Stromal cell of bone marrow (primary cell): ENCODE measurements at places on chromosomes 7 and 10.

GRCh38 chr7:140738280-140738679 is 41.8 kb downstream of the NDUFB2 start:
- DNase-seq = no peak

DNA sequence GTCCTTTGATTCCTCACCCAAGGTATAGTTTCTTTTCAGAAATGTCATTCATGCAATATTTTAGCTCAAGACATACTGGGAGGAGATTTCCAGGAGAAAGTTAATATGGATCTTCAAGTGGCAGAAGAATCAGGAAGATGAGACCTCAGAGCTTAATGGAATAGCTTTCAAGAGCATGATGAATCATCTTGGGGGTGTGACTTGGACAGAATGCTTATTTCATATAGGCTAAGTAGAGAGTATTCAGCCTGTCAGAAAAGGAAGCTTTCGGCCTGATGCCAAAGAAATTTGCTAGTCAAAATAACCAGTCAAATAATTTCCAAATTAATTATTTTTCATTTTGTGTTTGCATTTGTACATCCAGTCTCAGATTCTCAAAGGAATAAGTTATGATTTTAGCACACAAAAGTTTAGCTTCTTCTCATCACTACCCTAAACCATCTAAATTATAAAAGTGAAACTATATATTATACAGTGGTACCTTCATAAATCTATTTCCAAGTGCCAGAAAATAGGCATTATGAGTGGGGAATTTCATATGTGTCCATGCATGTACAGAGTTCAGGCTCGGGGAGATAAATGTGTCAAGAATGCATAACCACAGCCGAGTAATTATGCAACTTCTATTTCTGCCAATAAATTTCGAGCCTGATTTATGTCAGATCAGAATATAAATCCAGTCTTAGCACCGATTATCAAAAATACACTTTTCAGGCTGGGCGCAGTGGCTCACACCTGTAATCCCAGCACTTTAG is 27.3 kb upstream of the CALD1 start:
- DNase-seq = peak; percentile 38

DNA sequence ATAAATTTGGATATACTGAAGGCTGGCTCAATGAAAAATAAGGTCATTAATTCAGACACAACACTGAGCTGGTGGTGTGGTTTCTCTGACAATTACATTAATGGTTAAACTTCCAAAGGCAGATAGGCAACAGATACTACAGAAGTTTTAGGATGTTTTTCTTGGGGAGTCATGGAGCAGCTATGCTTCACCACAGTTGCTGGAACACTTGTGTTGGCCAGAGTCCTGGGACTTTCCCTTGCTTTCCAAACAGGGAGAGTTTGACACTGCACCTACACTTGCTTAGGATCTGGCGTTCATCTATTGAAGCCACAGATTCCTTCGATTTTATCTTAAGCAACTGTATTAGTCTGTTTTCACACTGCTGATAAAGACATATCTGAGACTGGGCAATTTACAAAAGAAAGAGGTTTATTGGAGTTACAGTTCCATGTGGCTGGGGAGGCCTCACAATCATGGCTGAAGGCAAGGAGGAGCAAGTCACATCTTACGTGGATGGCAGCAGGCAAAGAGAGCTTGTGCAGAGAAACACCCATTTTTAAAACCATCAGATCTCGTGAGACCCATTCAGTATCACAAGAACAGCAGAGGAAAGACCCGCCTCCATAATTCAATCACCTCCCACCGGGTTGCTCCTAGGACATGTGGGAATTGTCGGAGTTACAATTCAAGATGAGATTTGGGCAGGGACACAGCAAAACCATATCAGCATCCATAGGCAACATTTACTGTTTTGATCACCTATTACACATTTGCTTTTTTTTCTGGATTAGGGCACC is 27.8 kb upstream of the TMEM178B start:
- DNase-seq = peak; percentile 34

DNA sequence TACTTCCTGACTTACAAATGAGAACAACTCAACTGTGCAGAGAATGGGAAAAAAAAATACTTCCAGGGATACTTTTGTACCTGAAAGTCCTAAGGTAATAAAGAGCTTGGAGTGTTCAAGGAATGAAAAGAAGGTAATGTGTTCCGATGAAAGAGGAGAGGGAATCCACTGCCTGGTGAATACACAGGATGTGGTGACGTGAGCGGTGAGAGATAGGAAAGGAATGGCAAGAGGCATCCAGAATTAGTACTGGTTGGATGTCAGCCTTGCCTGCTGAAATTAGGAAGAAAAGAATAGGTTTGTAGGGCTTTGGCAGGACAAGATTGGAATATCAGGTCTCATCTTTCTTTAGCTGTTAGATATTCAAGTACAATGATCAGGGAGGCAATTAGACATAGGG is 347.7 kb downstream of the POM121L12 start:
- DNase-seq = no peak

DNA sequence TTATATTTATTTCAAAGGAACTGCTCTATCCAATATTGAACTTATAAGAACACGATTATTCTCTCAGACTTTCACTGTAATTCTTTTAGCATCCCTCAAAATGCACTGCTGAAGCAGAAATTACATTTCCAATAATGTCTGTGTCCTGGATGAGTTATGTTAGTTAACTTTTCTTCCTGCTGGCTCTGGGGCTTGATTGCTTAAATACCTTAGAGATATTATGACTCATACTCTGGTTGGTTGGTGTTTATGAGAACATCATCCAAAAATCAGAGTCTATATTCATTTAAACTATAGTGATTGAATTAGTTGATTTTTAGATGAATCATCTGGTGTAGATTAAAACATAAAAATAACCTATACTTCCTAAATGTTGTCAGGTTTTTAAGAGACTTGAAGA is 246.3 kb upstream of the VWC2 start:
- no peak for DNase-seq

DNA sequence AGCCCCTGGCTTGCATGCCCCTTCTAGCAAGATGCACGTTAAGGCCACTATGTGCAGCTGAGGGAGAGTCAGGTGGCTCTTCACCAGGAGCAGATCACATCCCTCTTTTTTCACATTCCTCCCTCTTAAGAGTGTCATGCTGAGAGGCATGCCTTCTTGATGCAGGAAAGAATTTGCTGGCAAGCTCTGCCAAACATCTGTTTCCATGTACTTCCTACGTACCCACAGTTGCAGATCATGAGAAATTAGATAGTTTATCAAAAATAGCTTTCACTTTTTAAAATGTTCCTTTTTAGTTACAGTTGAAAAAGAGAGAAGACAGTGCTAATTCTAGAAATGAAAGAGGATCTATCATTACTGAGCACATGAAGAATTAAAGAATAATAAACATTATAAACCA is 79.7 kb upstream of the ZNF722 start:
- no peak for DNase-seq

DNA sequence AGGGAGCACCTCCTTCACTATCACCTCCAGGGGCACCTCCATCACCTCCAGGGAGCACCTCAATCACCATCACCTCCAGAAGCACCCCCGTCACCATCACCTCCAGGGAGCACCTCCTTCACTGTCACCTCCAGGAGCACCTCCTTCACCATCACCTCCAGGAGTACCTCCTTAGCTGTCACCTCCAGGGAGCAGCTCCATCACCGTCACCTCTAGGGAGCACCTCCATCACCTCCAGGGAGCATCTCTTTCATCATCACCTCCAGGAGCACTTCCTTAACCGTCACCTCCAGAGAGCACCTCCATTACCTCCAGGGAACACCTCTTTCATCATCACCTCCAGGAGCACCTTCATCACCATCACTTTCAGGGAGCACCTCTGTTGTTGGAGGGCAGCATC is 103.0 kb downstream of the DNAJB6 start:
- no peak for DNase-seq

DNA sequence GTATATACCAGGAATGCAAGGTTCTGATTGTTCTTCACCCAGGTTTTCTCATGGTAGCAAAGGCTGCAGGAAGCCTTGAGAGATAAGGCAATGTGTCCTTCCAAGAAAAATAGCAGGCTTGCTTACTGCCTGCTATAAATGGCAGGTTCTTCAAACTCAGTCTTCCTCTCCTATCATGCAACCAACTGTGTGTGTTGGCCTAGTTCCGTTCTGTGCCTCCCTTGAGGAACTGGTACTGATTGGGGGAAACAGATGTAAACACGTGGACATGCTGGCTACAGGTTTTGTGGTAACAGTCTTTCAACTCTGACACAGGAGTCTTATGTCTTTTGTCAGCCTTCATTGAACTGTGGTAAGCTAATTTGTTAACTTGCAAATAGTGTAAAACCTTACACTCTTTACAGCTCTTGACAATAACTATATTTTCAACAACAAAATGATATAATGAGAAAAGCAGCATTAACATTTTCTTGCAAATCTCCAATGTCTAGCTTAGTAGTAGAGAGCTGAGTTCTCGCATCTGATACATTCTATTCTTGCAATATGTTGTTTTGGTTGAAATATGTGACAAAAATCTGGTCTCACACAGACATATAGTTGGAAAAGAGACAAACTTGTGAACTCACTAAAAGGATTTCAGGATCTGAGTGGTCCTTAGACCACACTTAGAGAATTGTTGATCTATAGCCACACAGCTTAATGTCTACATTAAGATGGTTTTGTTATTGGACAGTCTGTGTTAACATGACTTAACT is 54.7 kb upstream of the LSM8 start:
- DNase-seq = no peak

GRCh38 chr10:49001402-49001801 is 61.8 kb upstream of the LRRC18 start:
- DNase-seq = no peak

- DNase-seq = no peak
Measured at GRCh38 chr7:65251851-65252620, 121.6 kb upstream of the ZNF92 start.

DNA sequence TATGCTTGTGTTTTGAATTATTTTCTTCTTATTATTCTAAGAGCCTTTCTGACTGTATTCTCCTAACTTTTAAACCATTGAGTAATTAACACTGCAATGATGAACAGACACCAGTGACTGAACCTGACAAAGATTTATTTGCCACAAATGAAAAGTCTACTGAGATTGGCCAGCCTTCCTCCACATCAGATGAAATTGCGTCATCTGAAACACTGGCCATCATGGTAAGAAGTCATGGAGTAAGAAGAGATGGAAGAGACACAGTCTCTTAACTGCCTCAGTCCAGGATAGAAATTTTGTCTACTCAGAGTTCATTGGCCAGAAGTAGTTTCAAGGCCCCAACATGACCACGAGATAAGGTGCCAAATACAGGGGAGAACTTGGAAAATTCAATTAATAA is 357.8 kb downstream of the BMPER start:
- no peak for DNase-seq

DNA sequence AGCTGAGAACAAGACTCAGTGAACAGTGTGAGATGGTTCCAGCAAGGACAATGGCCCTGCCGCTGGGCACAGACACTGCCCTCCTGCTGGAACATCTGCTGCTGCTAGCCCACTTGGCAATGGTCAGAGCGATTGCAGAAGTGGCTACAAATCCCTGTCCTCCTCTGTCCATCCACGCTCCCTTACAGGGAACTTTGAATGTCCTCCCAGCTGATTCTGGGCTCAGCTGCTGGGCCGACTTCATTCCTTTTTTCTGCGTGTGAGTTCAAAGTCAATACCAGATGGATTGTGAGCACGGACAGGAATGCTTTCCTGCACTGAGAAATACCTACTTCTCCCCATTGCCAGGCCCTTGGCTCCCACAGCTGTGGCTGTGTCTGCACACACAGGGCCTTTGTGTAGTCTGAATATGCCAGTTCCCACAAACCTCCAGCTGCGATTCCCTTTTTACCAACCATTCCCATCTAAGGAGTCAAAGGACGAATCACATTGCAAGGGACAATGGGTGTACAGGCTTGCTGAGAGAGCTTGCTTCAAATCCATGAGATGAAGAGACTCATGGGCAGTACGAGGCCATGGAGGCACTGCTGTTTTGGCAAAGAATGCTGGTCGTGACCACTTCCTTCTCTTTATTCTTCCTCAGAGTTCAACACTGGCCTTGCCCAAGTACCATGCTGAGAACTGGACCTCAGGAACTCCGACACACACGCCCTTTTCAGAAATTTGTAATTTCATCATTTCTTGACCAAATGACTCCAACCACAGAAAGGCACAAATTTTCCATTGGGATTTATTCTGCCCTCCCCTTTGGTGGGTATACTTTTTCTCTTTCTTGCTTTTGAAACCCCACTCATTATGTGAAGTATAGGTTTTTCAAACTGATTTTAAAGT is 44.2 kb downstream of the BPGM start:
- DNase-seq = peak; percentile 57

GRCh38 chr7:14747701-14748100 is 154.8 kb downstream of the DGKB start:
- DNase-seq = no peak

DNA sequence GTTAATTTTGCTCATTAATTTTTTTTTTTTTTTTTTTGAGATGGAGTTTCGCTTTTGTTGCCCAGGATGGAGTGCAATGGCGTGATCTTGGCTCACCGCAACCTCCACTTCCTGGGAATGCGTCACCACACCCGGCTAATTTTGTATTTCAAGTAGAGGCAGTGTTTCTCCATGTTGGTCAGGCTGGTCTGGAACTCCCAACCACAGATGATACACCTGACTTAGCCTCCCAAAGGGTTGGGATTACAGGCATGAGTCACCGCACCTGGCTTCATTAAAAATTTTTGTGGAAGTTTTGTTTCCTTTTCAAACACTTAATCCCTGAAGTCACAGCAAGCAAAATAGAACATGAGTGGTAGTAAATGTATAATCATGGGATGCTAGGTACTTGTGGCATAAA is 857.2 kb upstream of the PHF14 start:
- no peak for DNase-seq

DNA sequence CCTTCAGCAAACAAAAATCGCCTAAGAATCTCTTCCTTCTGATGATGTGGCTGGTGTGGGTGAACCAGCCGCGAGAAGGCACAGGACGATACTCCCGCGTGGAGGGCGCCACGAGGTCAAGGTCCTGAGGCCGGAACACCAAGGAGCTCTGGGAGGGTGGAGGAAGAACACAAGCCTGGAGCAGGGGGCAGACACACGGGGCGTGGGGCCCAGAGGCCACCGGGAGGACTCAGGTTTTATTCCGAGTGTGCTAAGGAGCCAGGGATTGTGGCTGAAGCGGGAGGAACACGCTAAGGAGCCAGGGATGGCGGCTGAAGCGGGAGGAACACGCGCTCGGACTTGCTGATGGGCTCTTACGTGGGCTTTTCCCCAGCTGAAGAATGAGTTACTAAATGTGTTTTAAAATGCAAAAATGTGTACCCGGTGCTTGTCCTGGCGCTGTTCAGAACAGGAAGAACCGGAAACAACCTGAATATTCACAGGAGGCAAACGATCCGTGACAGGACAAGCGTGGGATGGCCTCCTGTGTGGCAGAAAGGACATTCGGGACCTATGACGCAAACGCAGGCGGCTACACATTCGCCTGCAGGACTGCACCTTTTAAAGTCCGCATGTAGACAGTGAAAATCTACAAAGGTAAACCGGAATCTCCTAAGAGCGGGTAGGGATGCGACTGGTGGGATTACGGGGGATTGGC is 64.0 kb downstream of the MAD1L1 start:
- DNase-seq = no peak

GRCh38 chr7:1487466-1487865 is 16.7 kb downstream of the INTS1 start:
- no peak for DNase-seq

GRCh38 chr7:15828881-15829280 is 142.4 kb upstream of the MEOX2 start:
- DNase-seq = no peak

- no peak for DNase-seq
Measured at GRCh38 chr7:2736411-2736914, 48.5 kb downstream of the AMZ1 start.
